ENCODE measurements at places on chromosomes 2 and 18.

- peak; percentile 36 for DNase-seq
Observed at GRCh38 chr2:204900910-204901309, 355.6 kb downstream of the PARD3B start.

DNA sequence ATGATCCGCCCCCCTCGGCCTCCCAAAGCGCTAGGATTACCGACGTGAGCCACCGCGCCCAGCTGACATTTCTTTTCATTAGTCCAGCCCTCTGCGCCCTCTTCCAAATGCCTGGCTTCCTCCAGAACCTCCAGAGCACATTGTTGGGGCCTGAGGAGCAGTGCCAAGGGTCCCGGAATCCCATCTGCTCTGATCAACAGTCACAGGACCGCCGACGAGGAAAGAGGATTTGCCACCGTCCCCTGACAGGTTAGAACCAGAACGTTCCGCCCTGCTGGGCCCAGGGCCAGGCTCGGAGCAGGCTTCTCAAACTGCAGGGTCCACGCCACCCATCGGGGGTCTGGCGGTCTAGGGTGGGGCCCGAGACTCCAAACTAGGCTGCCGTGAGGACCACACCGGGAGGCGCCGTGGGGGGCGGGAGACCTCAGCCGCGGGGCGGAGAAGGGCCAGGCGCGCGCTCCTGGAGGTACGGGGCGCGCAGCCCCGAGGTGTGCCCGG lies 36.9 kb upstream of the ITM2C start:
- DNase-seq: no peak

DNA sequence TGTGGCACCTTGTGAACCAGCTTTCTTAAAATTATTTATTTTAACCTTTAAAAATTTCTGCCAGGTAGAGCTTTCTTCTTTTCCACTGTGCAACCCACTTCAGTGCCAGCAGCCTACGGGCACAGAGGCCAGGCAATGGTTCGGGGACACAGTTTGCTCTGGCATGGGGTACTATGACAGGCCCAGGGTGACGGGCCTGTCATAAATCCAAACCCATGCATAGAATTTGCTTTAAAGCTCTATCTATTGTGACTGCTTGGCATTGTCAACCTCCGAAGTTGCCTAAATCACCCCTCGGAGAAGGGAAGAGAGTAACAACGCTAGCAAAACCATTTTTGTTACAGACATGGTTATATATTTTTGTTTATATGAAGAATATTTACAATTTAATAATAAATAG lies 1.5 kb downstream of the ODC1 start:
- no peak for DNase-seq

- DNase-seq: no peak
Observed at GRCh38 chr2:122480501-122481243, 725.2 kb downstream of the TSN start.

- no peak for DNase-seq
Observed at GRCh38 chr2:127158614-127159290, 51.8 kb upstream of the BIN1 start.

DNA sequence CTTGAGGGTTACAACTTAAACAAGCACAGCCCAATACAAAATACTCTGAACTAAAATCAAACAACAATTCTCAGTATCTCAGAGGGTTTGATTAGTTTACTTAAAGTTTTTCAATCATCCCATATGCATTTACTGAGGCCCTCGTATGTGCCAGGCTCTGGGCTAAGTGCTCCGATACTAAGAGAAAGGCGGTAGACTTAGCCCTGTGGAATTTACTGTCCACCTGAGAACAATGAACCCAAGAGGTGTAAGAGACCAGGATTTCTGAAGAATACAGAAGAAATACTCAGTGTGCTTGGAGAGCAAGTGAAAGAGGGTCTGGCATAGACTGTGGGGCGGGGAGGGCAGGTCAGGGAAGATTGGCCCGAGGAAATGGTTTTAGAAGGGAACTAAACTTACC lies 25.1 kb upstream of the SCYGR1 start:
- DNase-seq: no peak

DNA sequence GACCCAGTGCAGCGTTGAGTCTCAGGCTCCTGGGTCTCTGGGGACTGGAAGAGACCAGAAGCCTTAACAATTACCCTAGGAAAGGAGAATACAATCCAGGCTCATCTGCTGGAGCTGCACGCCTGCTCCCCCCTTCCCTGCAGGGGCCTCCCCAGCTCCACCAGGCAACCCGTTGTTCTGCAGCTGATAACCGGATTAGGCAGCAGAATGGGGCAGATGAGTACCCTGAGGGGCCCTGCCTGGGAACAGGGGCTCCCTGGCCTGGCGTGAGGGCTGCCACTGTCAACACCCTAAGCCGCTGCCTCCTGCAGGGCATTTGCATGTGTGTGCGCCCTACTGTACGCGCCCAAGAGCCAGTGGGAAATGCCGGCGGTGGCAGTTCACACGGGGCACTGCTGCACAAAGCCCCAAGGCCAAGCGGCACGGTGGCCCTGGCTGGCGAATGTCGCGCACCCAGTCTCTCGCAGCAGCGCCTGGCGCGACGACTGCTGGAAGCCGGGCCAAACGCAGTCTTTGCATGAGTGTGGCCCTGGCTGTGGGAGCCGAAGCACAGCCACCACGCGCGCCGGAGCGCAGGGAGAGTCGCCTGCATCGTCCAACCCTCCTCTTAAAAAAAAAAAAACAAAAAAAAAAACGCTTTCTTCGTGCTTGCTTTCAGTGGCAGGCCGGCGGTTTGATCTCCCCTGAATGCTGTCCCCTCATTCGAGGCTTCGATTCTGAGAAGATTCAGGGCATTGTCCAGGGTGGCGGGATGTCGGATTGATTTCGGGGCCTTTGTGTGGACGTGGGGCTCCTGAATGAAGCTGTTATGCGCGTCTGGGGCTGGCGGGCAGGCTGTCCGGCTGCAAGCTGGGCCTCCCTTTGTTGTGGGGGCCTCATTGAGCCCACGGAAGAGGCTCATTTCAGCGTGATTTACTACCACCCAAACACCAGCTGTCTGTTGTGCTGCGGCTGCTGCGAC lies 63.8 kb downstream of the SETBP1 start:
- no peak for DNase-seq

GRCh38 chr2:85702172-85702571 lies 8.0 kb downstream of the GNLY start:
- peak; percentile 93 for DNase-seq

GRCh38 chr2:121075006-121075551 lies 209.9 kb downstream of the TFCP2L1 start:
- DNase-seq: peak; percentile 89
